NCI-H2081 (cell line): ENCODE measurements at places on chromosomes 6 and 20.

- no peak for DNase-seq
Measured at GRCh38 chr6:167499161-167499660, 174.3 kb downstream of the TTLL2 start.

DNA sequence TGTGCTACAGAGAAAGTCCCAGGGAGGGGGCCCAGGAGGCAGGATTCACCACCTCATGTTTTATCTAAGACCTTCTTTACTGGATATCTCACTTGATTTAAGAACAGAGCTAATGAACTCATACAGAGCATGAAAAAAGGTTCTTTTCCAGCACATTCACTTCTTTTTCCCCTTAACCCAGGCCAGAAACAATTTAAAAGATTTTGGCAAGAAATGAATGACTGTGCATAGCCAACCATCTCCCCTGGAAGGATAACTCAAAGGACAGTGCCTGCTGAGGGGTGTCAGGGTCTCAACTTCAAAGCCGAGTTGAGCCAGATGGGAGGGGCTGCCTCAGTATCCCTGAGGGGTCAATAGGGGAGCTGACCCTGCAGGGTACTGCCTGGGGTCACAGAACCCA is 253.4 kb downstream of the SOD2 start:
- no peak for DNase-seq

DNA sequence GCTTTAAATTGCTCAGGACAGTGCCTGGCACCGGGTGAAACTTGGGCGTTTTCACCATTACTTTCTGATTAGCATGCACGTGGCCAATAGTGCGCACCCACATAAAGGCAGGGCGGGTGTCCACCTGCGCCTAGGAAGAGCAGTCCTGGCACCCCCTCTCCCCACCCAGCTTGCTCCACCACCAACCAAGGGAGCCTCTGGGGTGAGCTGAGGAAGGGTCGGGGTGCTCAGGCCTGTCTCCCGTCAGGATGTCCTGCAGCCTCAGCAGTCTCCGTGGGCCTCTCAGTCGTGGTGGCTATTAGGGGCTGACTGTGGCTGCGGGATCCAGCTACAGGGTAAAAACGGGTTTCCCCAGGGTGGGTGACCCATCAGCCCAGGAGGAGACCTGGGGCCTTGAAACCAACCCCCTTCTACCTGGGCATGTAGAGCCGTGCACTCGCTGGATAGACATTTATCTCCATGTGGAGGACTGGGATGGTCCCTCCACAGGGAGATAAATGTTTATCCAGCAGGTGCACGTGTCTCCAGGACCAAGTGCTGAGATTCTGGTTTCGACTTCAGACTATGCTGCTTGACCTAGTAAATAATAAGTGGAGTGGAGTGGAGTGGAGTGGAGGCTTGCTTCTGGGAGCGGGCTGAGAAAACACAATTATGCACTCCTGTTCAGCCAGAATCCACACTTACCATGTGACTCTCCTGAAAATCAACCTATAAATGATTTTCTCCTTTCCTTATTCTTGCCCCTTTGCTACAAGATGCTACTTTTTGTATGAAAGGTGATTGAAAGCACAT is 91.1 kb downstream of the ZDHHC14 start:
- no peak for DNase-seq

DNA sequence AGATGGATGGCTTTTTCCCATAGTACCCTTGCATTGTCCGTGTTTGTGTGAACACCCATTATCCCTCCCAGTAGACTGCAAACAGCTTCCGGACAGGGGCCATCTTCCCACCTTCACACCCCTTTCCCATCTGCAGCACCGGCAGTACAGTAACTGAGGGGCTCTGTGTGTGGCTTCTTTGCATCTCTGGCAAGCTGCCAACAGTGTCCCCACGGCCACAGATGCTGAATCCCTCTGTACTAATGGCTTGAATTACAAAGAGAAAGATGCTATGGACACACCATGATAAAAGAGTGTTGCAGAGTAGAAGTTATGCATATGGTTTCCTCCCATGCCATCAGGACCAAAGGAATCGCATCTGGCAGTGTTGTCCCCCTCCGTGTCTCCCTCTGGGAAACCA is 101.1 kb upstream of the CDYL start:
- no peak for DNase-seq

DNA sequence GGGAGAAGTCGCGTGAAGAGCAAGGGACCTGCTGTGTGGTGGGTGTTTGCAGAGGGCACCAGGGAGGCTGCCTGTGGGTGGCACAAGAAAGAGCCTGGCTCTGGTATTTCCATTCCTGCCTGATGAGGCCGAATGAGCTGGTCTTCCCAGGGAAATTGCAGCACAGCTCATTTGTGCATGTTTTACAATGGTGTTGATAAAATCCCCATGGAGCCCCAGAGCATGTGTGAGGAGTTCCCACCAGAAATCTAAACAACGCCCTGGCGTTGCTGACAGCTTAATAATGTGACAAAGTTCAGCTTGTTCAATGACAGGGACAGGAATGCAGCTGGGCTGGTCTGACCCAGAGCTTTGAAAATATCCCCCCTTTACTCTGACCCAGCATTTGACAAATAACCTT is 135.5 kb downstream of the CLIC5 start:
- no peak for DNase-seq

DNA sequence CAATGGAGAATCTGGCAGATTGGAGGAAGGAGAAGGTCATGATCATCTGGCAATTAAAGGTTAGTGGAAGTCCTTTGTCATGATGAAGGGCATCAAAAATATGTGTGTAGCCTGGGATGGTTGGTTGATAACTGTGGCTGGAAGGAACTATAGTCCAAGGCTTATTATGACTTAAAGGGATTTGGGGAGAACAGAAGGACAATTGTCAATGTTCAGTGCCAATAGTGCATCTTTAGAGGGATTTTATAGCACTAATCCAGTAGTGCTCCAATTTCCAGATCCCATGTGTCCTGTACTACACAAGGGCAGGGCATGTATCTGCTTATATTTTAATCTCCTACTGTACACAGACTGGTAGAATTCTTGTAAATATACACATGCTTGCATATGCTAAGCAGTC is 5.0 kb upstream of the ZBTB24 start:
- no peak for DNase-seq

GRCh38 chr6:108561742-108562502 is 1.2 kb downstream of the FOXO3 start:
- no peak for DNase-seq

DNA sequence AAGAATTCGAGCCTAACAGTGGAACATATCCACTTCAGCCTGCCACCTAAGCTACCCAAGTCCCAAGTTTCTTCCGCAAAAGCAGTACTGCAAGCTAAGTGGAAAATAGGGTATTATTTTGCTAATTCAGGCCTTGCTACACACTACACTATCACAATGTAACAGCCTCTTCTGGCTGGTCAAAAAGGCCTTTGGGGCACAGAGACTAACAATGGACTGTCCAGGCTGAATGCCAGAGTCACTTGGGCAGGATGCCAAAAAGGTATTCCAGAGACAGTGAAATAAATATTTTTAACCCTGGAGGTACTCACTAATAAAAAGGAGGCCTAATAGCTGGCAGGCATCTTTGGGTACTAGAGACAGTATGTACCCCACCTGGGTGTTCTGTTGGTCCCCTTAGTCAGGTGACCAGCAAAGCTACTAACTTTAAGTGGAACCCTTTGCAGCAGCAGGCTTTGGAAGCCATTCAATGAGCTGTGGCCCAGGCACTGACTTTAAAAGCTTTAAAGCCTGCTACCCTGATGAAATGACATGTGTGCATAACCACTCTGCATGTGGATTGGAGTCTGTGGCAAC is 692.1 kb downstream of the HTR1B start:
- DNase-seq = no peak

DNA sequence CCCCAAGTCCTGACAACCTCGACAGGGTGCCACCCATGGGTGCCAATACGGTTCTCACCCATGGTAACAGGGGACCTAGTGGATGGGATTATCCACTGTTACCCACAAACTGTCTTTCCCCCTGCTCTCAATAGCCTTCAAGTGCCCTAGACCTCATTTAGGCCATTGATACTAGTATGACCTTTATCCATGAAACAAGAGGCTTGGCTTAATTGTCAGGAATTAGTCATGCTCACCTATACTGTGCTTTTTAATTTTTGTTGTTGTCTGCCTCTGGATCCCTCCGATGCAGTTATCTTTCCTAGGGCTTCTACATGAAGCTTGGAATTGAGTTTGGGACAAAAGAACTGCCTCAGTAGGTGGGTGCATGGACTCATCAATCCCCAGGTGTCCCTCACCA is 11.8 kb upstream of the IL22RA2 start:
- no peak for DNase-seq

GRCh38 chr6:145688493-145688905 is 46.8 kb downstream of the EPM2A start:
- no peak for DNase-seq

- DNase-seq = no peak
Measured at GRCh38 chr6:3381233-3381921, 75.5 kb downstream of the SLC22A23 start.

DNA sequence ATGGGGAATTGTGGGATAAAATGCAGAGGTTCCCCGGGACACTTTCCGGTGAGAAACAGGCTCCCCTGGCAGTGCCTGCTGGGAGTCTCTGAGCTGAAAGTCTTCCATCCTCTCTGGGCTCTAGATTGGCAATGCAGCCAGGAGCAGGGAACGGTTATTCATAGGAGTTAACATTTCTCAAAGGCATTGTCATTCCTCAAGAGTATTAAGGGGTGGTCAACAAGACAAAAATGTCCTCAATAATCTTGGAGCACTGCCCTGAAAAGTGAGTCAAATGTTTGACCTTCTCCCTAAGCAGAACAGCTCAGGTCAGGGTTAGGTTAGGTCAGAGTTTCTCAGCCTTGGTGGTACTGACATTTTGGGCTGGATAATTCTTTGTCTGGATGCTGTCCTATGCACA is 13.2 kb downstream of the BPIFB1 start:
- no peak for DNase-seq

GRCh38 chr20:41009946-41010345 is 18.7 kb upstream of the TOP1 start:
- no peak for DNase-seq
